ENCODE measurements at places on chromosomes 5 and 9.

- DNase-seq, result peak; percentile 88
Measured at GRCh38 chr5:10607023-10607665, 43.3 kb downstream of the ANKRD33B start.

DNA sequence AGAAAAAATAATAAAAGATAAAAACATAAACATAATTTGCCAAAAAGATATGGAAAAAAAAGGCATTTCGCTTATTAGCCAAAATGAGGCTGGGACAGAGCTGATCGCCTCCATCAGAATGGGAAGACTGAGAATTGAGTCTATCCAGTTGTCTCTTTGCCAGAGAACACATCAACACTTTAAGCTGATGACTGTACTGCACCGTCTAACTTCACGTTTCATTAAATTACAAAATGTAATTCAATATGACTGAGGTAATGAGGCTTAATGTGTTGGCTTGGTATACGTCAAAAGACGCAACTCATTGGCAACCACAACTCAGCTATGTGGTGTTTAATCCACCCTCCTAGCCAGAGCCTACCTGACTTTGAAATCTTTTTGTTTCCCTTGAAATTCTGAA is 462.7 kb upstream of the CD180 start:
- no peak for DNase-seq

DNA sequence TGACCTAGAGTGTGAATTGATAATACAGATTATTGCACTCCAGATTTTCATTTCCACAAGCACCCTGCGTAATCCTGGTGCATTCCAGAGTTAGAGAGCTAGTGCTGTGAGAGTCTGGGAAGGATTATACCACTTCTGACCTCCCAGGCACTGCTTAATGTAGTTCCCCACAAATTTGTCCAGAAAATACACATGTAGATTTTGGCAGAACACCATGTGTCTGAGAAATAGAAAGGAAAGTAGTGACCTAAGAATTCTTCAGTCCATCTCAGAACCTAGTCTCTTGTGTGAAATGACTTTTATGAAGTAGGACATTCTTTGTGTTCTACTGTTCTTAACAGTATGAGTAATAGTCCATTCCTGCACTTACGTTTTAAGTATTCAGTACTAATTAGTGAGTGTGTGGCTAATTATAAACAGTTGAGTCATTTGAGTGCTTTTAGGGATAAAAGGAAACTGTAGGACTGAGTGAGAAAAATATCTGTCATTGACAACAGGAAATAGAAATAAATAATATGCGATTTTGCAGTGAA is 27.8 kb upstream of the PTPDC1 start:
- DNase-seq, result no peak

DNA sequence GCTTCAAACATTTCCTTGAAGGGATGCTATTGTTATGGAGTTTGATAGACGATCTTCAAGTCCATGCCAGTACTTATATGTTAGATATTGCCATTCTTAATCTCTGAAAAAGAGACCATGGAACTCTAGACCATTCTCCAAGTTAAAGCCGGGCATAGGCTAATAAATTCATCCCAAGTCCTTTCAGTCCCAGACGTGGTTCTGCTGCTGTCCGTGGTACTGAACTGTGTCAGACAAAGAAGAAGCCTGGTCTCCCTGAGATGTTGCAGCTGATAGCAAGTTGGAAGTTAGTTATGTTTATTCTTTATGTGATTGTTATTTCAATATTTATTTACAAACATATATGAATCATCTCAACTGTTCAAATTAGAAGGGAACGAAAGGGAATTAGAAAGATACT is 158.7 kb downstream of the NMUR2 start:
- peak; percentile 20 for DNase-seq

DNA sequence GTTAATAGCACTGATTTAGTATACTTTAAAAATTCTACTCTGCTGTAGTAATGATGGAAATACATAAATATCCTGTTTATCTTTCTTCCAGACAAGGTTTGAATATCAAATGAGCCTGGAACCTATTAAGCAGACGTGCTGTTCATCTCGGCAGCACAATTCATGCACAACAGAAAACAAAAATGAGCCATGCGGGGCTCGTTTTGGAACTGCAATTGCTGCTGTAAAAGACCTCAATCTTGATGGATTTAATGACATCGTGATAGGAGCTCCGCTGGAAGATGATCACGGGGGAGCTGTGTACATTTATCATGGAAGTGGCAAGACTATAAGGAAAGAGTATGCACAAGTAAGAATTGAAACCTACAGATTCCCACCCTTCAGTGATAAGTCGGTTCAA is 79.1 kb upstream of the ITGA2 start:
- no peak for DNase-seq

- DNase-seq, result no peak
Measured at GRCh38 chr9:120776788-120777187, 16.4 kb downstream of the FBXW2 start.

- DNase-seq, result no peak
Measured at GRCh38 chr5:50923768-50924494, 257.5 kb downstream of the PARP8 start.

DNA sequence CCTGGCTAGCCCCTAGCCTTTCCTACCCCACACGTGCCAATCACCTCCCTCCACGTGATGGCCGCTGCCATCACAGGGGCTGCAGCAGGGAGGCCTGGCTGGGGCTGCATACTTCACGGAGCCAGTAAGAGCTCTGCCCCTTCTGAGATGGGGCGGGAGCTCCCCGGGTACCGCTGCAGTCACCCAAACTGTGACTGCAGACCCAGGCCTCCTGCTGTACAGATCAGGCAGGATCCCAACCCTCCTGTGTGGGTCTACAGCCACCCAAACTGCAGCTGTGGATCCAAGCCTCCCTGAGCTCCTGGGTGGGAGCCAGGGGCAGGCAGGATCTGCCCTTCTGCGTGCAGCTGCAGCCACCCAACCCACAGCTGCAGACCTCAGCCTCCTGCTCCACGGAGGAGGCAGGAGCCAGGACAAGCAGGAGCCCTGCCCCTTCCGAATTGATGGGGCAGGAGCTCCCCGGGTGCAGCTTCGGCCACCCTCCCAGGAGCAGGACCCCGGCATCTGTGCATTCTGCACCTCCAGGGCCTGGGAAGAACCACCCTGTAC is 3.2 kb upstream of the BTNL9 start:
- no peak for DNase-seq

- DNase-seq, result no peak
Measured at GRCh38 chr9:79221084-79221483, 350.7 kb upstream of the TLE4 start.

DNA sequence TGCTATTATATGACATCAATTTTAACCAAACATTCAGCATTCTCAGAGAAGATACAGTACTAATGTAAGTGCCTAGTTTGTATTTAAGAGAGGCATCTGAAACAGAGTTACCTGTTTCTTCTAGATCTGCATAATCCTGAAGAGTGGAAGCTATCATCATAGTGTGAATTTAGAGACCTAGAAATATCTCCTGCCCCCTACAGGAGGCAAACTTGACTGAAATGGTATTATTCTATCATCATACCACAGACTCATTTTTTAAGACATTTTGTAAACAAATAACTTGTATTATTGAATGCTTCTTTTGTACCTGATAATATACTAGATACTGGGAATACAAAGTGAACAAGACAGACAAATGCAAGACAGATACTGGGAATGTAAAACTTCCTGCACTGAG is 216.8 kb upstream of the RPS23 start:
- no peak for DNase-seq

DNA sequence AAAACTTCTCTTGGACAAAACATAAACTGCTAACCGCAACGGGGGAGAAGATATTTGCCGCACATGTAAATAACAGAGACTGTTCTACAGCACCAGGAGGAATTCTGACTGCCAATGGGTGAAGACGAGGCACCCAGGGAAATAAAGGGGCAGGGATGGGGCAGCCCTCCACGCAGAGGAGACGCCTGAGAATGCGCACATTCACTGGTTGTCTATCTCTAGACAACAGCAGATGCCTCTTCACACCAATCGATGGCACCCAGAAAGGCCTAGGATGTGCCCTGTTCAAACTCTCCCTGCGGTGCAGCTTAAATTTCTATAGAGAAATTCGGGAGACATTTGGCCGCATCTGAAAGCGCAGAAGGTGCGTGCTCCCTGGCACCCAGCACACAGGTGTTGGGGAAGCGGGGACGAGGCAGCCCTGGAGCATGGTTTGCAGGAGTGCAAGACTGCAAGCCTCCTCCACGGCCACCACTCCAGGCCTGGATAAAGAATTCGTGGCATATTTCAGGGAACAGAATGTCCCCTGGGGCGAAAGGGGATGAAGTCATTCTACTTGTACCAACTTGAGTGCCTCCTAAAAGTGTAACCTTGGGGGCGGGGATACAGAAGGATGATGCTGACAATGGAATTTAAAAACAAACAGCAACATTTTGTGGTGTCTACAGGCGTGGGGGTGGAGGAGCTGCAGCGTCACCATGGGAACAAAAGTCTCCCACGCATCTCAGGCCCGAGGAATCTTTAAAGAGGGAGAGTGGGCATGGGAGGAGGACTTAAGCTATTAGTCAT is 6.3 kb upstream of the IRX2 start:
- DNase-seq, result no peak

DNA sequence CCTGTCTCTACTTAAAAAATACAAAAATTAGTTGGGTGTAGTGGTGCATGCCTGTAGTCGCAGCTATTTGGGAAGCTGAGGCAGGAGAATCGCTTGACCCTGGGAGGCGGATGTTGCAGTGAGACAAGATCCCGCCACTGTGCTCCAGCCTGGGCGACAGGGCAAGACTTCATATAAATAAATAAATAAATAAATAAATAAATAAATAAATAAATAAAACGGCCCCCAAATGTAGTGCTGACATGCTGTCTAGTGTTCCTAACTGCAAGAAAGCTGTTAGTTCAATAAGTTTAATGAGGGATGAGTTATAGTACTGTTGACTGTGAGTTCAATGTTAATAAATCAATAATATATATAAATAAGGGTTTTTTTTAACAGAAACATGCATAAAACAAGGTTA is 7.5 kb upstream of the CYFIP2 start:
- DNase-seq, result no peak
